ENCODE measurements at places on chromosomes 7 and 10. TPM values are rescaled to one million over a fixed set of nuclear protein-coding genes. Genes with fewer than 3 reads are reported as not detected.

GRCh38 chr10:104322416-104322782 lies 15.9 kb downstream of the ITPRIP start:
- no peak for DNase-seq

- peak; percentile 40 for DNase-seq
These were observed 473.7 kb downstream of the TYW1 start for GRCh38 chr7:67470256-67470751.

DNA sequence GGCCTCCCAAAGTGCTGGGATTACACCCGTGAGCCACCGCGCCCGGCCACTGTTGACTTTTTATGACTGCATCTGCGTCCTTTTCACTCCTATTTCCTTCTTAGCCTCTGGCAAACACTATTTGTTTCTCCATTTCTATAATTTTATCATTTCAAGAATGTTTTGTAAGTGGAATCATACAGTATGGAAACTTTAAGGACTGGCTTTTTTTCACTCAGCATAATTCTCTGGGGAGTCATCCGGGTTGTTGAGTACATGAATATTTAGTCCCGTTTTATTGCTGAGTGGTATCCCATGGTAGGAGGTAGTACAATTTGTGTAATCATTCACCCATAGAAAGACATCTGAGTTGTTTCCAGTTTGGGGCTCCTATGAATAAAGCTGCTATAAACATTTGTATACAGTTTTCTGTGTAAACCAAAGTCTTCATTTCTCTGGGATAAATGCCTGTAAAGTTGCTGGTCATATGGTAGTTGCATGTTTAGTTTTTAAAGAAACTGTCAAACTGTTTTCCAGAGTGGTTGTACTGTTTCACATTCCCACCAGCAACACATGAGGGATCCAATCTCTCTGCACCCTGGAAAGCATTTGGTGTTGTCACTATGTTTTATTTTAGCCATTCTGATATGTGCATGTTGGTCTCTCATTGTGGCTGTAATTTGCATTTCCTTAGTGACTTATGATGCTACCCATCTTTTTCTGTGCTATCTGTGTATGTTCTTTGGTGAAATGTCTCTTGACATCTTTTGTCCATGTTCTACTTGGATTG lies 139.6 kb upstream of the EEPD1 start:
- DNase-seq: no peak

GRCh38 chr10:95237376-95238170 lies 43.5 kb downstream of the ACSM6 start:
- no peak for DNase-seq

GRCh38 chr7:46003896-46004875 lies 83.1 kb upstream of the IGFBP3 start:
- no peak for DNase-seq

- no peak for DNase-seq
These were observed 236.3 kb upstream of the CTBP2 start for GRCh38 chr10:125396676-125397075.

DNA sequence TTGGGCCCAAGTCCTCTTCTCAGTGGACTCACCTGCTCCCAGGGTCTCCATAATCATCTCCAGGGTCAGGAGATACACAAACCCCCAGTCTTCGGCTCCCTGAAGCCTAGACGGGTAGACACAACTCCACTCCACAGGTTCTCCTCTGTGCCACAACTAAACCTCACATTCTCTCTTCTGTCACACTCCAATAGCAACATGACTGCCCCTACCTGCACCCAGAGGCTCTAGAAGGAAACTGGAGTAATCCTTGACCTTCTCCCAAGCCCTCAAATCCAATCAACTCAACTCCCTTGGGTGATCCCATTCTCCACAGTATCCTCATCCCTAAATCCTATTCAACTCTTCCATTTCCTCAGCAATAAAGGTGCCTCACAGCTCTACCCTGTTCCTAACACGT lies 16.2 kb downstream of the HNRNPF start:
- no peak for DNase-seq

GRCh38 chr7:120567204-120567603 lies 290.7 kb downstream of the TSPAN12 start:
- DNase-seq: no peak

DNA sequence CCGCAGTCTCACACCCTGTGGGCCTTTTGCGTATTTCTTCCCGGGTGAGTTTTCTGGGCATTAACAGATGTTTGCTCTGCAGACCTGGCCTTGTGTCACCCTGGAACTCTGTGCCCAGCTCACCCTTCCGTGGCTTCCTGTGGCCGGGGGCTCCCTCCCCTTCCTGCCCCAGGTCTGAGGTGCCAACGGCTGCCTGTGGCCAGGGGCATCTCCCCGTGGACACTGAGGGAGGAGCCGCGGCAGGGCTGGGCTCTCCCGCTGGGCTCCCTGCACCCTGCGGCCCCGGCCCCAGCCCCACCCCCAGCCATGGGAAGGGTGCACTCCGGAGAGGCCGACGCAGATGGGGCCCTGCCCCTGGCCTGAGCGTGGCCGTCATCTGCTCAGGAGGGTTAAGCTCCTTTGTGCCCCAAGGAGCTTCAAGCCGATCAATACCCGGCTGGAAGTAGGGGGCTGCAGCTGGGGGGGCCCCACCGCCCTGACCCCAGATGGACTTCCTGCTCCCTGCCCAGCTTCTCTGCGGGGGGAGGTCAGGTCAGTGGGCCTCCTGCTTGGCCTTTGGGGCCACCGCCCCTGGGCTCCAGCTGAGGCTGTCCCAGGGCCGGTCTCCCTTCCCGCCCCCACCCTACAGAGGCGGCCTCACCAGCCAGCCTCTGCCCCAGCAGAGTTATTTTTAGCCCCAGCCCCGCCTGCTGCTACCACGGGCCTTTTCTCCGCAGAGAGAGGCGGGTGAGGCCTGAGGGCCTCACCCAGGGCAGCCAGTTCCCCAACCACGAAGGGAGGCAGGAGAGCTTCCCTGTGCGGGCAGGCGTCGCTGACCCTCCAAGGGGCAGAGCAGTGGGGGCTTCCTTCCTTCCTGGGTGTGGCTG lies 24.2 kb downstream of the PWWP2B start:
- peak; percentile 88 for DNase-seq

- DNase-seq: no peak
These were observed 149.0 kb upstream of the TCF7L2 start for GRCh38 chr10:112801004-112801403.

DNA sequence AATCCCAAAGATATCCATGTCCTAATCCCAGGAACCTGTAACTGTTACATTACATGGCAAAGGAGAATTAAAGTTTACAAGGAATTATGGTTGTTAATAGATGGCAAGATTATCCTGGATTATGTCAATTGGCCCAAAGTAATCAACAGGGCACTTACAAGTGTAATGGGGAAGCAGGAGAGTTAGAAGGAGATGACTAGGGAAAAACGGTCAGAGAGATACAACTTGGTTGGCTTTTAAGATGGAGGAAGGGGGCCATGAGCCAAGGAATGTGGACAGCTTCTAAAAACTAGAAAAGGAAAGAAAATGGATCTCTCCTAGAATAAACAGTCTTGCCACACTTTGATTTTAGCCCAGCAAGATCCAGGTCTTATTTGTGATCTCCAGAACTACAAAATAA lies 3.3 kb downstream of the JMJD1C start:
- DNase-seq: no peak

- DNase-seq: no peak
These were observed 244.4 kb downstream of the TNS3 start for GRCh38 chr7:47337531-47337930.

- DNase-seq: no peak
These were observed 527 bp upstream of the BCAP29 start for GRCh38 chr7:107579554-107579884.

DNA sequence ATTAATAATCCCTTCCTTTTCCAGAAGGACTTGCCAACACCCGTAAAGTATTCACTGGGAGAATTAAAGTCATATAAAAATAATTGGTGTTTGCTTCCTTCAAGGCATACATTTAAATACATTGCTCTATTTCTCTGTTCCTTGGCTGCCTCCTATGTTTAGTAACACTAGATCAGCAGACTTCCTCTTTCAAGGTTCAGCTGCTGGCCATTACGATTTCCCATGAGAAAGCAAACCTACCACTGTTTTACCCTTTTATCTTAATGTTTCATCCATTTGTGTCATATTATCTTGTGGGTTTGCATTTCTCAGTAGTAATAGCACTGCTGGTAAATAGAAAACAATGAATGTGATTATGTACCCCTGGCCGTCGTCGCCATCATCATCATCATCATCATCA lies 313.8 kb upstream of the BMPER start:
- no peak for DNase-seq

DNA sequence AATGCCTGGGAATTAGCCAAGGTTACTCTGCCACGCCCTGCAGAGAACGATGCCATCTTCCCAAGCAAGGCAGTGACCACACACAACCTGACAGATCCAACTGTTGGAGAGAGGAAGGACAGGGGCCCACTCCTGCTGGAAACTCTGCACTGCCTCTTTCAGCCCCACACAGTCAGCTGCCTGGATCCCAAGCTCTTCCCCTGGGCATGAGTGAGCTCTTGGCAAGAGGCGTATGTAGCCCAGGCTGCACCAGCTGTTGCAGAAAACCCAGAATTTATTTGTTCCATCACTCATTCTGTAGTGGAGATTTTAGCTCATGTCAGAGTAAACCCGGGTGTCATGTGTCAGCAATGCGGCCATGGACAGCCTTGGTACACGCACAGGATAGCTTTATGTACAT lies 135.1 kb upstream of the TRIM24 start:
- no peak for DNase-seq

GRCh38 chr10:132789659-132790148 lies 3.8 kb upstream of the NKX6-2 start:
- DNase-seq: no peak

GRCh38 chr10:111338805-111339204 lies 262.0 kb downstream of the ADRA2A start:
- no peak for DNase-seq

GRCh38 chr10:4331150-4331549 lies 494.9 kb upstream of the AKR1E2 start:
- DNase-seq: no peak

DNA sequence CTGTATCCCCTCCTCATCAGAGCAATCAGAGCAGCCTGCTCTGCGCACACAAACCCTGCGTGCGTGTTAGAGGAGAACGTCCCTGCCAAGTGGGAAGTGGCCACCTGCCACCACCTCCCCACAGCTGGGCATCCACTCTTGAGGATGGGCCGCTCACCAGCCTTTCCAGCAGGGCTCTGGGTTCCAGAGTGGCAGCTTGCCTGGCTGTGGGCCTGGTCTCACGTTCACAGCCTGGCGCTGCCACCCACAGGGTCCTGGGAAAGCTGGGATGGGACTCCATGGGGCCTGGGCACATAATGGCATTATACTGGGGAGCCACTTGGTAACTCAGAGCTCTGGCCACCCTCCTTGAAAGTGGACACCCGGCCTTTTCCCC lies 151.1 kb upstream of the PPP2R2D start:
- DNase-seq: no peak

GRCh38 chr10:46517541-46517940 lies 38.9 kb downstream of the GPRIN2 start:
- DNase-seq: peak; percentile 9

GRCh38 chr10:119135513-119135881 lies 30.0 kb downstream of the SFXN4 start:
- no peak for DNase-seq

DNA sequence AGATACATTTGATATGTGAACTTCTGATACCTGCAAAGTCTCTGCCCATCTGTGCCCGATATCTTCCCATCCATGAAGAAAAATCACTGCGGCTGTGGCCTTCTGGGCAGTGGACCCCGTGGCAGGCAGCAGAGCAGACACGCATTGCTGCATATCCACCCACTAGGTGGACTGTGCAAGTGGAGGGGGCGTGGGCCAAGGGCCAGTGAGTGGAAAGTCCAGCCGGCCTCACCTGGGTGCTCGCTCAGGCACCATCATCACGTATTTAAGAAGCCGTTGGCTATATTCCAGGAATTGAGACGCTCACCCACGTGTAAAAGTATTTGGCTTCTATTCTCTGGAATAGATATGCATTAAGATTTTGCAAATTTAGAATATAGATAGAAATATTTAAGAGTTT lies 30.8 kb upstream of the SLC13A1 start:
- no peak for DNase-seq

DNA sequence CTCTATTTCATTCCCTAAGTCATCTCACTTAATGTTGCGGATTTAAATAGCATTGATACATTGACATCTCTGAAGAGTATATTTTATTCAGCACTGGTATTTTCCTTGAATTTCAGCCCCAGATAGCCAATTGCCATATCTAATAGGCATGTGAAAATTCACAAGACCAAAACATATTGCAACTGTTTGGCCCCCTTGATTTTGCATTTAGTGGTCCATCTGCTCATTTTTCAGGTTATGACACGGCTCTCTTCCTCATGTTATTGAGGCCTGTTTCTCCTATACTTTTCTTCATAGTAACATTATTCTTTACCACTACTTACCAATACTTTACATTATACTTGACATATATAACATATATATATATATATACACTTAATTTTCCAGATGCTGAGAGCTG lies 43.7 kb downstream of the MKLN1 start:
- DNase-seq: no peak

DNA sequence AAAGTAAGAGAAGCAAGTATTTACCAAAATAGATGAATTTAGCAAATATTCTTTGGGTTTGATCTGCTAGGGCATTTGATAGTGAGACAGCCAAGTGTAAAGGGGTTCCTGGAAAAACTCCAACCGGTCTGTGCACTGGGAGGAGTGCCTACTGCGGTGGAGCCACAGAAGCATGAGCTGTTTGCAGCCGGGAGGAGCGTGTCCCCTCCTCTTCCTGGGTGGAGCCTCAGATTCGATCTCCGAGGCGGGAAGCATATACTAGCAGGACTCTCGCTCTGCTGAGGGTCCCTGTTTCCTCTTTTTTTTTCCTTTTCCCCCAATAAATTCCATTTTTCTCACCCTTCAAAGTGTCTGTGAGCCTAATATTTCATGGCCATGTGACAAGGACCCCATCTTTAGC lies 45.1 kb upstream of the MET start:
- DNase-seq: no peak

DNA sequence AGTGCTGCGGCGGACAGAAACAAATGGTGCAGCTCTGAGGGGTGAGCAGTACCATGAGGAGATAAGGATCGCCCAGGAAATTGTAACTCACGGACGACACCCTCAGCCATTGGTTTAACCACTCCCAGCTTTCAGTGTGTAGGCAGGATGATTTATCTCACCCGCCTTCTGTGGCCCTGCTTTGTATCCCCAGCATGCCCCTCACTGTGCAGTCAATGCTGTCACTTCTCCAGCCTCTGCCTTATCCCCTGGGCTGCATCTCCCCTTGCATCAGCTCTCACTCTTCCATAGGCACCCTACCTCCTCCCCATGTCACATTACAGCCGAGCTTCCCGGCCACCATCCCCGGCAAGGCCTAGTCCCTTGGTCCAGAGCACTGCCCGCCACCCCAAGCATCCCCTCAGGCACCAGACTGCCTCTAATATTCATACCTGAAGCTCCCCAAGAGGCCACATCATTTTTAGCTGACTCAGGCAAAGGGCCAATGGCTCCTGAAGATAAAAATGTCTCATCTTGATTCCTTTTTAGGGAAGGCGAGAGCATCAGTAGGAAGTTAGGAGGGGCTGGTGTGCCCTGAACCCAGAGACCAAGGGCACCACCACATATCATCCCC lies 77.1 kb downstream of the CARD11 start:
- DNase-seq: peak; percentile 2

The ANKRD61 gene
- 8.4 TPM for total RNA-seq

The CTTNBP2 gene
- 3.4 TPM for total RNA-seq

The RPEL1 gene
- not detected for total RNA-seq

The CPN1 gene
- total RNA-seq: 0.87 TPM

The LRRC17 gene
- 5.8 TPM for total RNA-seq

The POLR2J2 gene
- total RNA-seq: 7.6 TPM

The CALHM1 gene
- 0.50 TPM for total RNA-seq

The OR2A1 gene
- total RNA-seq: not detected

The ASZ1 gene
- total RNA-seq: 18.1 TPM

The THNSL1 gene
- total RNA-seq: 9.6 TPM

The ZNF736 gene
- total RNA-seq: 40.0 TPM

The GPNMB gene
- total RNA-seq: 33.6 TPM

Measured in testis (tissue), 5 donors.